ENCODE measurements at places on chromosomes 6 and 20.

GRCh38 chr6:151493804-151494234, at the start of gene CCDC170:
TSS of gene CCDC170 (plus strand) at chr6:151494017. CDS start at chr6:151494129, 112 bp downstream.
- peak; percentile 58 for DNase-seq

GRCh38 chr6:10332111-10332510, 82.8 kb downstream of the TFAP2A start:
- DNase-seq, result no peak

DNA sequence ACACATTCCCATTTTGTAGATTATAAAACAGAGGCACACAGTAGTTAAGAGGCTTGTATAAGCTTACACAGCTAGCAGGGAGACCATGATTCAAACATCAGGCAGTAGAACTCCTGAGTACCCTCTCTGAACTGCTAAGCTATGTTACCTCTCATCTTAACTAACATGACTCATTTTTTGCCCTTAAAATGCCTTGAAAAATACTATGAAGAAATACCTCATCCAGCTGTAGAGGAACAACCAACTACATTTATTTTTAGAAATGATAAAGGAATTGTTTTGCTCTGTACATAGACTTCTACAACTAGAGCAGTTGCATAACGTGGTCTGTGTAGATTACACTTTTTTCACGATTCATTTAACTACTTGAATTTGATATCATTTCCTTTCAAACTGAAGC, 102.1 kb downstream of the FLRT3 start:
- DNase-seq, result no peak

DNA sequence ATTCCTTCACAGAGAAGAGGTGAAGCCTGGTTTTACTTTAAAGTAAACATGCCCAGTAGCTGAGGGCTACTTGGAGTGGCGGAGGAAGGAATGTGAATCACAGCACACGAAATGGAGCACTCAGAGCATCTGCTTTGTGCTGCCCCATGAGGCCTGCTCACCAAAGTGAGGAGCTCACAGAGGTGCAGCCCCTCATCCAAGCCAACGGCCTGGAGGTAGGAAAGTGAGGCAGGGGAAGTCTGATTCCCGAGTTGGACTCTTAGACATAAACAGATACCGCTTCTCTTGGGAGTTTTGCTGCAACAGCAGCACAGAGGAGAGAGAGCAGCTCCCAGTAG, 3.6 kb downstream of the YTHDF1 start:
- no peak for DNase-seq

DNA sequence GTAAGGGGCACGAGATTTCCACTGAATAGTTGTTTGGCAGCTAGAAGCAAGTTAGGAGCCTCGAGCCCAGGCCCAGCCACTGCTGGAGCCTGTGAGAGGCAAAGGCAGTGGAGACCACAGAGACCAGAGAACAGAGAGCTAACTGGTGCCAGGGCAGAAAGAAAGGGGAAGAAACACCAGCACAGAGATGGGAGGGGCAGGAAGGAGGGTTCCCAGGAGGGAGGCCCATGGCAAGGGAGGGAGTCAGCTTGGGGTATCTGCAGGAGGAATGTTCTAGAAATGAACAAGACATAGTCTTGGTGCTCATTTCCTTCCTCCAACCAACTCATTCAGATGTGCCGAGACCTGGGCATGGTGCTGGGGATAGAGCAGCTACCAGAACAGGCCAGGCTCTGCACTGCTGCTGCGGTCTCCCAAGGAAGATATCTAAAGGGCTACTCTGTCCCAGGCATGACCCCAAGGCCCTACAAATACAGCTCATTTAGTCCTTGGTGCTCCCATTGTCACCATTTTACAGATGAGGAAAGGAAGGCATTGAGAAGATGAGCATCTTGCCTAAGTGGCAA, 10.7 kb downstream of the ANGPT4 start:
- DNase-seq, result no peak

DNA sequence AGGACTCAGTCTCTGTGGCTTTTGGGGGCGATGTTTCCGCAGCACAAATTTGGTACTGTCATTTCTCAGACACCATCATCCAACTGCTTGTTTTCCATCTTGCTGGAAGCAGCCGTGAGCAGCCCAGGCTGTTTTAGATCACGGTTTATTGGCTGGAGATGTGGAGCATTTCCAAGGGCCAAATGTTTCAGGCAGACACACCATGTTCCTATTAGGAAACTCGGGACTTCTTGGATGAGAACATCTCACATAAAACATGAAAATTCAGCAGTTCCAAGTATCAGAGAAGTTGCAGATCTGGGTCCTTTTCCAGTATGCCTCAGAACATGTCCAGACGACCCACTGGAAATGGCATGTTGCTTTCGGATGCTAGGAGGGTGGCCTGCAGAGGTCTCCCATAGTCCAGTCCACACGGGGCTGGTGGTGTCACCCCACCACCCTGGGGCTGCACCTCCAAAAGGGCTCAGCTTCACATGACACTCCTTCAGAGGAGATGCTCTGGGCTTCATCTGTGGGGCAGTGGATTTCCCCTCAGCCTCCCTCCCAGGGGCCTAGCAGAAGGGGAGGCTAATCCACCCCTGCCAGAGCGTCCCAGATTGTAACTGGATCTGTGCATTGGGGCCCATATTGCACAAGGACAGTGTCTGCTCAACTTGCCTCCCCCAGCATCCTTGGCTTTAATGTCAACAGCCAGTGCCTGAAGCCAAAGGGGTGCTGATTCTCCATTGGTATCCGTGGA, 176.3 kb downstream of the SCP2D1 start:
- no peak for DNase-seq

GRCh38 chr6:75428204-75428603, 65.4 kb downstream of the FILIP1 start:
- DNase-seq, result no peak

GRCh38 chr6:149840345-149841075, 23.6 kb downstream of the LRP11 start:
- DNase-seq, result peak; percentile 77

- DNase-seq, result no peak
These were observed 233.7 kb upstream of the ZFP64 start for GRCh38 chr20:52425253-52425652.

GRCh38 chr6:48542191-48542590, 431.2 kb upstream of the PTCHD4 start:
- no peak for DNase-seq

Data from WERI-Rb-1 (cell line).